ENCODE measurements at places on chromosomes 2 and 18.

- DNase-seq: no peak
These were observed 51.8 kb upstream of the CTDP1 start for GRCh38 chr18:79627750-79628294.

DNA sequence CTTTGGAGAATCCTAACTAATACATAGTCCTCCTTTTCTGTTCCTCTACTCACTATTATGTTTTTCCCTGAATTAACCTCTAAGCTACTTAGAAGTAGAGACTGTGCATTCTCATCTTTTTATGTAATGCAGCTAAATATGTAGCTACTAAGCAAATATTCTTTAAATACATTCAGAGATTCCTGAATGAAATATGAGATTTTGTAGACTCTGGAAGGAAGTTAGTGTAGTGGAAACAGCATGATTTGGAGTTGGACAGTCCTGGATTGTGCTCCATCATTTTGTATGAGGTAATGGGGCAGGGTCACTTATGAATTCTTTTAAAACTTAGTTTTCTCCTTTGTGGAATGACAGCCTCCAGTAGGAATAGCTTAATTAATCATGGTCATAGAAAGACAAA, 24.7 kb upstream of the NT5C1B start:
- DNase-seq: no peak

- DNase-seq: no peak
These were observed 50.3 kb downstream of the SATB2 start for GRCh38 chr2:199407421-199407820.

GRCh38 chr18:77397617-77398016, 148.0 kb downstream of the GALR1 start:
- no peak for DNase-seq

GRCh38 chr18:69495338-69495737, 94.7 kb downstream of the DOK6 start:
- DNase-seq: no peak

DNA sequence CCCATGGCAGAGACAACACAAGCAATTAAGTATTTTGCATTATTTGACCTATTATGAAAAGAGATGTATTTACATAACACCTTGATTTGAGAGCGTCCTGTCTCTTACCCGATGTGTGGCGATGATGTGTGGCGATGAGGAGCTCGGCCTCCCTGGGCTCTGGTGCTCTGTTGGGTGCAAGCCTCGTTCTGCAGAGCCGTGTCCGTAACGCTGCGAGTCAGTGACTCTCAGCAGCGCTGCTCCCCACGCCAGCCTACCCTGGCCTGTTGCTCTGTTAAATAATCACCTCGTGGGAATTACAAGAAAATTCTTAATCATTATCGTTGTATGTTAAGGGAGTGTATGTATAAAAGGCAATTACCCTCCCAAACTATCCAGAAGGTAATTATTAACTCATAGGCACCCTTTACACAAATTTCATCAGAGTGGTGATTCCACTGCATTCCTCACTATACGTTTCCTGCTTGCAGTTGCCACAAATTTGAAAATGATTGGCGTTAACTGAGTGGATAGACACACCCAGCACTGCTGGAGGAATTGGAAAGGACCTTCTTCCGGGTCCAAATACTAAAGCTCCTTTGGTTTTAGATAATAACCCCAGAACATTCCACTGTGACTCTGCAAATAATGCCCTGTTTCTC, 52.0 kb upstream of the NFATC1 start:
- DNase-seq: no peak

GRCh38 chr2:182048621-182049020, 63.0 kb downstream of the PPP1R1C start:
- DNase-seq: no peak

GRCh38 chr18:59823596-59824195, 76.1 kb upstream of the PMAIP1 start:
- DNase-seq: peak; percentile 54

- DNase-seq: no peak
These were observed 89.8 kb upstream of the NFATC1 start for GRCh38 chr18:79305911-79306310.

DNA sequence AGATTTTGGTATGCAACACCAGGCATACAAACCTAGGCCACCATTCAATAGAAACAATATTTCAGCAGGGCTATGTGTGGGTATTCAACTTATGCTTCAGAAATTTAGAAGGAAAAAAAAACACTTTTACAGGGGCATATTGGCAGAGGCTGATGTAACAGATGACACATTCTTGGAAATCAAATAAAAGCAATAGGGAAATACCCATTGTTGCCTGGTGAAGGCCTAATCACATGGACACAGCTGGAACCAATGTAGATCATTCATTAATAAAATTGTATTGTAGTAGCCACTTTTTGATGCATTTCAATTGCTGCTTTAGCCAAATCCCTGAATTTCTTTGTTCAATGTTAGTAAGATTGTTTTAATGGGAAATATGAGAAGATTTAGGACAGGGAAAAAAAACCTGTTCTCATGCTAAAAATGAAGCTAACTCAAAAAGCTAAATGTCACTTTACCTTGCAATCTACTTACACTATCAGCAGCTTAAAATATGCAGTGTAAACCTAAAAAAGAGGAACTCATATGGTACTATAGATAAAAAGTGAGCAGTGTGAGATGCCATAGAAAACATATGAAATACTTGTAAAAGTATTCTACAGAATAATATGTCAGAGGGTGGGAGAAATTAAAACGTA, 289.4 kb downstream of the ZEB2 start:
- DNase-seq: no peak

GRCh38 chr2:201642579-201643215, 606 bp downstream of the TMEM237 start:
- peak; percentile 90 for DNase-seq

DNA sequence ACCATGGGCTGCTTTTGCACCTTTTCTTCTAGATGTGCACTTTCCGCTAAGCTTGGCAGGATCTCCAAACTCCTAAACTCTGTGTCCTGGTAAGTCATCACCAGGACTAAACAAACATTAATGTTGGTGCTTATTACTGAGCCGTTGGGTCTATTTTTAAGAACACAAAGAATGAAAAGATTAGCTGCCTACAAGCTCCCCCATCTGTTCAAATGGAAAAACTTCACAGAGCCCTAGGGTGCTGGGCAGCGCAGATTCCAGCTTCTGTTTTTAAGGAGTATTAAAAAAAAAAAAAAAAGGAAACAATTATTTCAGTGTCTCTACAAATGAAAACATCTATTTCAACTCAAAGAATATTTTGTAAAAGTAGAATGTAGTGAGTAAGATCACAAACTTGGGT, 97.8 kb upstream of the AQP4 start:
- no peak for DNase-seq

- no peak for DNase-seq
These were observed 95.8 kb downstream of the PXDN start for GRCh38 chr2:1648241-1649102.

GRCh38 chr2:88838165-88838635, 146.7 kb downstream of the RPIA start:
- no peak for DNase-seq

GRCh38 chr18:11884396-11885030, 23.6 kb downstream of the MPPE1 start:
- no peak for DNase-seq

- no peak for DNase-seq
These were observed 150.2 kb downstream of the NCKAP5 start for GRCh38 chr2:133418021-133418420.

GRCh38 chr2:2921011-2921720, 456.5 kb downstream of the EIPR1 start:
- DNase-seq: no peak

DNA sequence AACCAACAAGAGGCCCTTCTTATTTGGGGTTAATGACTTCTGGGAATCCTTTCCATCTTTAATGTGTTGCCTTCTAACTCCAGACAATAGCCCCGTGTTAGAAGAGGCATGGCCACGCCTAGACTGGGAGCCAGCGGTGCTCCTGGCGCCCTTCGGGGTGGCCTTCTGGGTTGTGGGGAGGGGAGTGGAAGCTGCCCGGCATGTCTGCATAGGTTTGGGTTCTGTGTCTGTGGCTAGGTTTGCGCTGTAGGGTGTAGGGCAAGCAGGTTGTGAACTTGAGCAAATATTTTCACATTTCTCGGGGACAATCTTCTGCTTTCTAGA, 40.4 kb downstream of the CELF4 start:
- no peak for DNase-seq

DNA sequence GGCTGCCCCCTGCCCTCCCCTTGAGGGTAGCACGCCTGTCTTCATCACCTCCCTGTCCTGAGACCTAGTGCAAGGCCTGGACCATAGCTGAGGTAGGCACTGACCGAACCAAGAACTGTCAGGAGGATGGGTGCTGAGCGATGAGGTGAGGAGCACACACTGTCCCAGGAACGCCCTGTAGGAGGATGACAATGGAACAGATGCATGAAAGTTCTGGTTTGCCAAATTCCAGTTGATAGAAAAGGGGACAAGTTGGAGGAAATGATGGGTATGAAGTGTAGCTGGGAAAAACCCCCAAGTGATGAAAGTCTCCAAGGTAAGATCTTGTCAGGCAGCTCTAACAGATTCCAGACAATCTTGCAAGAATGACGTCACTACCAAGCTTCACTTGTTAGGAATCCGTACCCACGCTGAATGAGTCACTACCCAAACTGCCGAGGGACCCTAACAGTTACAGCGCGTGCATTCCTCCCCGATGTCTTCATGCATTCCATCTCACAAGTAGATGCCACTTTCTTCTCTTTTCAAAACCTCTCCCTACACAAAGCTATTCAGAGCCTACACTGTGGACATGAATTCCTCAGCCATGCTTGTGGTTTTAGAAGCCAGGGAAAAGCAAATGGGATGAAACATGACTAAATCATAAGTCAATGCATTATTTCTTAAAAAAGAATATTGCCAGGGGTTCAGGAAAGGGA, 27.6 kb downstream of the MRPL33 start:
- peak; percentile 16 for DNase-seq

- DNase-seq: no peak
These were observed 361.5 kb downstream of the DSEL start for GRCh38 chr18:67154979-67155378.

GRCh38 chr18:13175266-13175665, 43.3 kb upstream of the LDLRAD4 start:
- DNase-seq: no peak

DNA sequence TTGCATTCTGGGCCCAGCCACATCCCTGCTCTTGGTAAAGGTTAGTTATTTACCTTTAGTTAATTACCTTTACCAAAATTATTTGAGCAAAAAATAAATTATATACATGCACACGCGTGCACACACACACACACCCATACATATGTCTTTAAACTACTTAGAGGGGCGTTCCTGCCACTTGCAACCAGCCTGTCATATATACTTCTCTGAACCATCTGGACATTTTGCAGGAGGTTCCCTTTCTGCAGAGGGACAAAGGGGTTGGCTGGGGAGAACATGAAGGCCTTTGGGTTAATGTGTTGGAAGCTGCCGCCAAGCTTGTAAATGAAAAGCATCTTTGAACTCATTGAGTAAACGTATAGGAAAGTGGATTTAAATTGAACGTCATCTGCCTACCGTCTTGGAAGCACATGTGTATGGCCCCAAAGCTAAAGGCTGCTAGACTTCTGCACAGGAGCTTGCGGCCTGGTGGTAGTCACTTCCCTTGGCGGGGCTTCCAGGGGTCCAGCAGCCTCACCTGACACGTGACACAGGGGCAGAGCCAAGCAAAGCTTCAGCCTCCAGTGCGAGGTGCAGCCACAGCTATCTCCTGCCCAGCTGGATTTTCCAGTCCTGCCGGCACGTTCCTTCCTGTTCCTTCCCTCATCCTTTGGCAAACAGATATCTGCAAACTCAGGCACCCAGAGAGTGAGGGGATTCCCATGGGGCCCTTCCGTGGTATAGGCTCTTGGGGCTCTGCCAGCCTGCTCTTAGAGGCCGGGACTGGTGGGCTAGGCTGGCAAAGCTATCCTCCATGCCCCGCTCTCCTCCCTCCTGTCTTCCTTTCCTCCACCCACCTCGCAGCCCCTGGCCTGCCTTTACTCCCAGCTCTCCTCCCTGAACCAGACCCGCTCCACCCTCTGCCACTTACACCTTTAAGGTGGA, 46.1 kb downstream of the SERTAD2 start:
- DNase-seq: no peak

GRCh38 chr18:9771261-9771976, 63.3 kb downstream of the RAB31 start:
- peak; percentile 81 for DNase-seq

GRCh38 chr2:16614314-16614860, 51.2 kb downstream of the CYRIA start:
- no peak for DNase-seq

GRCh38 chr2:235806986-235807750, 313.3 kb downstream of the AGAP1 start:
- DNase-seq: no peak

GRCh38 chr2:55459279-55459678, 39.6 kb upstream of the CCDC88A start:
- DNase-seq: no peak

GRCh38 chr2:129165006-129165405, 814.5 kb upstream of the RAB6C start:
- DNase-seq: no peak

- DNase-seq: no peak
These were observed 29.4 kb downstream of the SPRED2 start for GRCh38 chr2:65402780-65403528.

DNA sequence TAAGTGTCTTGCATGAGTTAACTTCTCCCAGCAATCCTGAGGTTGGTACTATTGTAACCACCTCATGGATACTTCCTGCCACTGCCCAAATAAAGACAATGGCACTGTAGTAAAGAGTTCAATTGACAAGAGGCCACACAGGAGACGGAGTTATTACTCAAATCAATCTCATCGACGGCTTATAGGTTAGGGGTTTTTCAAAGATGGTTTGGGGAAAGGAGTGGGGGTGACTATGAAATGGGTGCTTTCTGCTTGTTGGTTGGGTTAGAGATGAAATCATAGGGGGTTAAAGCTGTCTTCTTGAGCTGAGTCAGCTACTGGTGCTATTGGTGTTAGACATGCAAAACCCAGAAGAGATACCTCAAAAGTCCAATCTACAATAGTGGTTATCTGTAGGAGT, 1258.0 kb upstream of the ZEB2 start:
- DNase-seq: no peak

- no peak for DNase-seq
These were observed 338.0 kb downstream of the OSR1 start for GRCh38 chr2:19020144-19021099.

GRCh38 chr18:25599443-25599842, 247.5 kb upstream of the ZNF521 start:
- no peak for DNase-seq

- DNase-seq: no peak
These were observed 55.2 kb upstream of the RALBP1 start for GRCh38 chr18:9419956-9420631.

DNA sequence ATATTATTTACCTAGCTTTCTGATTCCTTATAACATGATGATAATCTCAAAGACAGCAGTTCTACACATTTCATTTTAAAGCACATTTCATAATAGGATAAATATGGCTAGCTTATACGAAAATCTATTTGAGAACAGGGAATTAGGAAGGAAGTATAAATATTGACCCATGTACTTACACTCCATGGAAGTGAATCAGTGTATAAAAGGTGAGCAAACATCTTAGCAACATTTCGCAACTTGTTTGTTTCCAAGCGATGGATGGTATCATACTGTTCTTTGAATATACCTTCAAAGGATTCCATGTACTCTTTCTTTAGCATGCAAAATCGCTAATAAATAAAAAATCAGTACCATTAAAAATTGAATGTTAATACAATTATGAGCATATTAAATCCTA, 53.1 kb downstream of the CWC22 start:
- no peak for DNase-seq

GRCh38 chr2:160091381-160091780, 29.0 kb upstream of the PLA2R1 start:
- DNase-seq: no peak

- DNase-seq: no peak
These were observed 21.8 kb downstream of the NDUFB3 start for GRCh38 chr2:201093573-201093972.
